Left renal pelvis (tissue), 4 donors: ENCODE measurements at places on chromosomes 4 and X. TPM values are rescaled to one million over a fixed set of nuclear protein-coding genes. Genes with fewer than 3 reads are reported as not detected.

The GABRE gene
- polyA plus RNA-seq: 7.3 TPM

The NPY1R gene
- polyA plus RNA-seq: 3.0 TPM

The NHSL2 gene
- 9.2 TPM for polyA plus RNA-seq

The SRPK3 gene
- 0.65 TPM for polyA plus RNA-seq

The PHKA1 gene
- 7.0 TPM for polyA plus RNA-seq

The C4orf50 gene
- 0.01 TPM for polyA plus RNA-seq

The PNMA5 gene
- polyA plus RNA-seq: 0.36 TPM

DNA sequence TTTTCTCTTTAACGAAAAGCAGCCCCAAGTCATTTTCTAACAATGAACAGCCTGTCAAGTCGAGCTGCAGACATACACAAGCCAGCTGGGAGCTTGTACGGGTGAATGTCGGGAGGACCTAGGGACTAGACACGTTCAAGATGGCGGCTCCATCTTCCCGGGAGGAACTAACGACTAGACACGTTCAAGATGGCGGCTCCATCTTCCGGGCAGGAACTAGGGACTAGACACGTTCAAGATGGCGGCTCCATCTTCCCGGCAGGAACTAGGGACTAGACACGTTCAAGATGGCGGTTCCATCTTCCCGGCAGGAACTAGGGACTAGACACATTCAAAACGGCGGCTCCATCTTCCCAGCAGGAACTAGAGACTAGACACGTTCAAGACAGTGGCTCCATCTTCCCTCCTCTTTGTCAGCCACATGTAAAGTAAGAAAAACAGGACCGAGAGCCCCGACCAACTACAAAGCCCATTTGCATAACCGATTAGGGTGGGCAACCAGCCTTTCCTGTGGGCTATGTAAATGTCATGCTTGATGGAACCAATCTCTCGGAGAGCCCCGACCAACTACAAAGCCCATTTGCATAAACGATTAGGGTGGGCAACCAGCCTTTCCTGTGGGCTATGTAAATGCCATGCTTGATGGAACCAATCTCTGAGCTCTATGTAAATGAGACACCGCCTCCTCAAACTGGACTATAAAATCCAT, 175.5 kb downstream of the DHRSX start:
- DNase-seq: peak; percentile 62

DNA sequence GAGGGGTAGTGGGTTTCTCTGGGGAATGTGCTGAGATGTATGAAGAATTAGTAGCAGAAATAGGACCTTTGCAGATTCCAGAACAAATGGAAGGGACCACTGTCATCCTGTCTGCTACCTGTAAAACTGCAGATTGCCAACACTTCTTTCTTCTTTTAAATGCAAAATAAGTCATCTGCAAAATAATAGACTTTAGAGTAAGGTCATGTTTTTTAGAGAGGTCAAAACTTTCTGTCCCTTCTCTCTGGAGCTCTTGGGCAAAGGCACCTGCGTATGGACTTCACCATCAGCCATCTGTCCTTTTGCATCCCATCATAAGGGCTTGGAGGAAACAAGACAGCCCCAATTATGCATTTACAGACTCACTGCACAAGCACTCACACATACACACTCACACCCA, 121.1 kb upstream of the PPARGC1A start:
- DNase-seq: no peak

- no peak for DNase-seq
These were observed 15.7 kb upstream of the DUSP9 start for GRCh38 chrX:153631346-153631745.

DNA sequence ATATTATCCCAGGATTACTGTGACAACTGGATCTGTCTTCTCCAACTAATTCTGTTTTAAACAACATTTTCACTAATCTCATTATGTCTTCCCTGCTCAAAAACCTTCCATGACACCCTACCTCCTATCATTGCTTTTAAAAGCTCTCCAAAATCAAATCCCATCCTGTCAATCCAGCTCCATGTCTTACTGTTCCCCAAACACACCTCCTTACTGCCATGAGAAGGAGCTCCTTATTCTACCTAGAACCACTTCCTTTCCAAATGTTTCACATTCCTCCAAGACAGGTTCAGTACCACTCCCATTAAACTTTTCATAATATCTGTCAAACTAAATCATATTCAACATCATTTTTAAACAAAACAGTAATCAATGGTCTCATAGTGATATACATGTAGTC, 66.9 kb upstream of the WDR17 start:
- DNase-seq: no peak

- DNase-seq: no peak
These were observed 147.2 kb downstream of the RELL1 start for GRCh38 chr4:37538931-37539330.

- no peak for DNase-seq
These were observed 303.5 kb downstream of the SPRY1 start for GRCh38 chr4:123699880-123700771.

DNA sequence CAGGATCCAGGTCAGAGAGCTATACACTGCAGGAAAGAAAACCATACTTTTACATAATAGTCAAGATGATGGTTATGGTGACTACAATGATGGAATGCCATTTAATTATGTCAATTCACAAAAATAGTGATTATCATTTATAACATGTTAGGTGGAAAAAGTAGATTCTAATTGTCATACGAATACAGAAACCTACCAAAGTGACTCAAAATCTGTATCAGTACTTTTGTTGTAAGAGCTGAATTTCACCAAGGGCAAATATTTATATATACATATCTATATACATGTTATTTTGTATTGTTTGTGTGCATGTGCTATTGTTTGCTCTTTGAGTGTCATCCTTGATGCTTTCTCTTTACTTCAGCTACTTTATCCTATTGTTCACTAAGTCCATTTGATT, 485.4 kb downstream of the INPP4B start:
- DNase-seq: no peak

DNA sequence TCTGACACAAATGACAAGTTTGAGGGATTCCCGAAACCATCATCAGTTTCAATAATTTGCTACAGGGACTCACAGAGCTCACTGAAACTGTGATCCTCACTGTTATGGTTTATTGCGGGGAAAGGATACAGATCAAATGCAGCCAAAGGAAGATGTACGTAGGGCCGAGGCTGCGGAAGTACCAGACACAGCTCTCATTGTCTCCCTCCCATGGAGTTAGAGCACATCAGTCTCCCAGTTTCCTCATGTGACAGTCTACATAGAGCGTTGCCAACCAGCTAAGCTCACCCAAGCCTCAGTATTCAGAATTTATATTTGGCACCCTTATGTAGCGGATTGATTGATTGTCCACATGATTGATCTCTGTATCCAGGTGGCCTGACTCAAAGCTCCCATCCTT, 137.8 kb upstream of the TENM3 start:
- DNase-seq: no peak

DNA sequence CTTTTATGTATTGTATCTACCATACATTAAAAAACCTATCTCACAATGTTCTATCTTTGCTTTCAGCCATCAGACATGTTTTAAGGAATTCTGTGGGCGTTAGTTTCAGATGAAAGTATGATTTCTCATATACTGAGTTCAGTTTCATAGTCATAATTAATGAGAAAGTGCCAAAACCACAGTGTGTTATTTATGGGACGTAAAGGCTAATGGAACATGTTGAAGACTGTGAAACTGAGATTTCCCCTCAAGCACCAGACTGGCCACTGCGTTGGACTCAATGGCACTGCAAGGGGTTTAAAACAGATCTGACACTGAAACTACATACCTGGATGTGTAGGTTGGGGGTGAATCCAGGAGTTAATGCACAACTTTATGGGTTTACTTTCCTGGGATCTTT, 32.0 kb downstream of the F8 start:
- DNase-seq: no peak
